ENCODE measurements at places on chromosomes 4 and X. TPM values are rescaled to one million over a fixed set of nuclear protein-coding genes. Genes with fewer than 3 reads are reported as not detected.

- no peak for DNase-seq
These were observed 384.0 kb downstream of the TMA16 start for GRCh38 chr4:163878336-163879121.

GRCh38 chrX:110985470-110985869 lies 110.5 kb upstream of the PAK3 start:
- no peak for DNase-seq

DNA sequence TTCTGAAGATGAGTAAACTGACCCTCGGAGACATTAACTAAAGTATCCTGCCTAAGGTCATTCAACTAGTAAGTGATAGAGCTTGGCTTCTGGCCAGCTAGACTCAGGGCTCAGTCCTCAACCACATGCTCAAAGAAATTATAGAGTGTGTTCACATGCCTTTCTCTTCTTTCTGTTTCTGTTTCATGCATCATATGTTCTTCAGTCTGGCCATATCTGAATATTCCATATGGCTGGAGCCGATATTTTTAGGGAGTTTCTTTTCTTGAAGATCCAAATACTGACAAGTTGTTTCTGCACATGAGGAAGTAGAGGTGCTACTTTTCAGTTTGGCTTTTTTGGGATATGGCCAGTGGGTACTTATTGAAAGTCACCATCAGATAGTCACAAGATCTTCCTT lies 44.9 kb downstream of the MMRN1 start:
- DNase-seq: peak; percentile 5

DNA sequence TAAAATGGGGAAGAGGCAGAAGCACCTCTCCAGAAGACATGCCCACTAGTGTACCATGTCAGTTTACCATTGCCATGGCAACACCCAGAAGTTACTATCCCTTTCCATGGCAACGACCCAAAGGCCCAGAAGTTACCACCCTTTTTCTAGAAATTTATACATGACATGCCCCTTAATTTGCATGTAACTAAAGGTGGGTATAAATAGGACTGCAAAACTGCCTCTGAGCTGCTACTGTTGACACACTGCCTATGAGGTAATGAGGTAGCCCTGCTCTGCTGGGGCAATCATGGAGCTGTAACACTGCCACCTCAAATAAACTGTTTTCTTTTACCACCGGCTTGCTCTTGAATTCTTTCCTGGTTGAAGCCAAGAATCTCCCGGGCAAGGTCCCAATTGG lies 13.9 kb upstream of the BEX4 start:
- DNase-seq: no peak

DNA sequence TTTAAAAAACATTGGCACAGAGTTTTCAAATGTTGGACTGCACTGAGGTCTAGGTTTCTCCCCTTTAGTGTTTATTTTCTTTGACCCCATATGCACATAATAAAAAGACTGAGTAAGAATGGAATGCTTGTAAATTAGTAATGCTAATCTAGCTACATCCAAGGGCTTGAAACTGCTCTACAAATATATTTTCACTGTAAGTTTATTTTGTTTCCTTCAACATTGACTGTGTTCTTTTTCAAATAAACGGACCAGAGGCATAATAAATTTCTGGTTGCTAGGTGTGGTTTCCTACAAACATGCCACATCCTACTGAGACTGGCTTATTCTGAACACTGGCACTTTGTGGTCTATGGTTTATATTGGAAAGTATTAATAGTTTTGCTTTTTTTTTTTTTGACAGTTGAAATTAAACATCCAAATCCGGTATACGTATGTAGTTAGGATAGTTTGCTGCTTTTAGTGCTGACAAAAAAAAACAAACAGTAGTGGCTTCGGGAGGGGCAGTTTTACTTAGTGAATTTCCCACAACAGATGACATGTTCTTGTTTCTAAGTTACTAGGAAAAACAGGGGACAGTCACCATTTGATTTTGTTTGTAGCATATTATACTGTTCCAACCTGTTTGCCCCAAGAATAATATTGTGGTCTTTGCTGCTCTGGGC lies 13.2 kb downstream of the CA5B start:
- DNase-seq: peak; percentile 43

DNA sequence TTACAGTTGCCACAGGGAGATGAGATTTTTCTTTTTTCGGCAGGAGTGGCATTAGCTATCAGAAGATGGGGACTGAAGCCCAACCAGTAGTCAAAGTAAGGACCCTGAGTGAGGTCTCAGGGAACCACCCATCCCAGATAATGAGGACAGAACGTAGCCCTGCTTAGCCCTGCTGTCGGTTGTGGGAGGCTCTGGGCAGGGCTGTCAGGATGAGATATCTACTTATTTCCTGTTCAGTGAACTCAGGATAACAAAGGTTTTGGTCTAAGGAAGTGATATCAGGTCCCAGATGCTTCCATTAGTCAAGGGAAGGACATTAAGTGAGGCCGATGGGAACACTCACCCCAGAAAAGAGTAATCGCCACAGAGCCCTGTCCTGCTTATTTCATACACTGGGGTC lies 2.3 kb downstream of the MAGEB16 start:
- no peak for DNase-seq

- no peak for DNase-seq
These were observed 16.4 kb upstream of the SLC4A4 start for GRCh38 chr4:71322425-71322824.

- DNase-seq: no peak
These were observed 32.4 kb upstream of the PPP2R3B start for GRCh38 chrX:418927-419729.

GRCh38 chr4:110959041-110959643 lies 336.3 kb upstream of the PITX2 start:
- DNase-seq: peak; percentile 19

GRCh38 chr4:103443324-103443723 lies 245.2 kb upstream of the CENPE start:
- DNase-seq: peak; percentile 52

GRCh38 chrX:87900320-87900908 lies 382.8 kb downstream of the KLHL4 start:
- peak; percentile 1 for DNase-seq

DNA sequence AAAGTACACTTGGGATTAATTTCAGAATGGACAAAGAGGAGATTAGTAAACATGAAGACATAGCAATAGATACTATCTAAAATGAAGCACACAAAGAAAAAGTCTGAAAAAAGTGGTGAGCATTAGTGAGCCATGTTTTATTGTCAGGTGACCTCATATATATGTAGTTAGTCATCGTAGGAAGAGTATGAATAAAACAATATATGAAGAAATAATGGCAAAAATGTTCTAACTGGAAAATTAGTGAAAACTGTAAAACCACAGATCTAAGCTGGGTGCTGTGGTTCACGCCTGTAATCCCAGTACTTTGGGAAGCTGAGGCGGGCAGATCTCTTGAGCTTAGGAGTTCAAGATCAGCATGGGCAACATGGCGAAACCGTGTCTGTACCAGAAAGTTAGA lies 67.9 kb downstream of the RBPJ start:
- no peak for DNase-seq

The PPEF1 gene
- 0.43 TPM for polyA plus RNA-seq

The NONO gene
- polyA plus RNA-seq: 324 TPM

The TMSB15A gene
- 18.9 TPM for polyA plus RNA-seq

The SPACA5 gene
- polyA plus RNA-seq: not detected

The FBXL5 gene
- polyA plus RNA-seq: 69.6 TPM

The MAGEA3 gene
- not detected for polyA plus RNA-seq

The RBMX2 gene
- 23.2 TPM for polyA plus RNA-seq
